Neural crest cell (in vitro differentiated cells): ENCODE measurements at places on chromosomes 3 and 15. TPM values are rescaled to one million over a fixed set of nuclear protein-coding genes. Genes with fewer than 3 reads are reported as not detected.

TM4SF18 gene
- total RNA-seq = not detected in 2 replicates

KBTBD13 gene
- not detected in 2 replicates for total RNA-seq

DNA sequence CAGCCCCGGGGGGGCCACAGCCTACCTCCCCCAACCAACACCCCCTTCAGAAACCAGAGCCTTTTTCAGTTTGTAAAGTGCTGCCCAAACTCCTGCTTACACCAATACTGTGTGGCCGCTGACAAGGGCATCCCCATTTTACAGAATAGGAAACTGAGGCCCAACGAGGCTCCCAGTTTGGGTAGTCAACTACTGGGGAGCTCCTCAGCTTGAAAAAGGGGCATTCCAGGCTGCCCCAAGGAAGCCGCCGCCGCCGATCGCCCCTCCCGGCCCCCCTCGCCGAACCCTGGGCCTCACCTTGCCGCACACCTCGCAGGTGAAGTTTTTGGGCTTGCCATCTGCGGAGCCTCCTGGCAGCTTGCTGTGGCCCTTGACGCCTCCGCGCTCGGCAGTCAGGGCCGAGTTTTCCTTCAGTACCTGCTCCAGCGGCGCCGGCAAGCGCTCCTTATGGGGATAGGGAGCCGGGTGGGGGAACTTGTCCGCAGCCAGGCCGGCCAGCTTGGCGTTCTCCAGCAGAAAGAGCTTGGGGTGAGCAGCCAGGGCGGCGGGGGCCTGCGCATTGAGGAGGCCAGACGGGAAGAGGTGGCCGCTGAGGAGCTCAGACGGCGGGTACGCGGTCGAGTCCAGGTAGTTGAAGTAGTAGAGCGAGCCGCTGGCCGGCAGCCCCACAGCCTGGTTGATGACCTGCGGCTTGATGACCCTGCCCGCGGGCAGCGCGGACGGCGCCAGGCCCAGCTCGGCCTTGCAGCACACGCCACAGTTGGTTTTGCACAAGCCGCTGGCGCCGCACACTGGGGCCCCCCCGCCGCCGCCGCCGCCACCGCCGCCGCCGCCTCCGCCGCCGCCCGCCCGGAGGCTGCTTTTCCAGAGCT, 1.4 kb downstream of the FEZF2 start:
- DNase-seq = no peak

GRCh38 chr3:108312656-108313055, 16.3 kb downstream of the HHLA2 start:
- no peak for DNase-seq

GRCh38 chr3:171186817-171187500, 160.4 kb upstream of the SLC2A2 start:
- DNase-seq = no peak

- no peak for DNase-seq
These were observed 45.4 kb downstream of the ZDHHC19 start for GRCh38 chr3:196165850-196166249.

- no peak for DNase-seq
These were observed 21.7 kb downstream of the CCR9 start for GRCh38 chr3:45907769-45908705.

STARD9 gene
- 16.4 and 16.5 TPM in 2 replicates for total RNA-seq

- DNase-seq = no peak
These were observed 89.3 kb upstream of the LINGO1 start for GRCh38 chr15:77721963-77722362.

DNA sequence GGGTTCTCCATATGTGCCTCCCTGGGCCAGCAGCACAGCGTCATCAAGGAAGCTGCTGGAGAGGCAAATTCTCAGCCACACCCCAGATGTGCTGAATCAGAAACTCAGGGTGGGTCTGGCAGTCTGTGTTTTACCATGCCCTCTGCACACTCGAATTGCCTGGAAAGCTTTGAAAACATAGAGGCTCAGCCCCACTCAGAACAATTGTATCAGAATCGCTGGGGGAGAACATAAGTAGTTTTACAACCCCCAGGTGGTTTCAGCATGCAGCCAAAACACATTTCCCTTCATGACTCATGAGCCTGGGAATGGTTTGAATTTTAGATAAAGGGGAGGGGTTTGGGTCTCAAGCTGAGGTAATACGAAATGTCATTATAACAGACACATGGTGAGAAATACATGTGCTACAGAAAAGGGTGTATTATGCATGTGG, 9.6 kb downstream of the TGM4 start:
- DNase-seq = no peak

- DNase-seq = no peak
These were observed 238.9 kb downstream of the SUCLG2 start for GRCh38 chr3:67415511-67415910.

CHRD gene
- 3.2 and 4.0 TPM in 2 replicates for total RNA-seq

CD200R1 gene
- total RNA-seq = not detected in 2 replicates

DNA sequence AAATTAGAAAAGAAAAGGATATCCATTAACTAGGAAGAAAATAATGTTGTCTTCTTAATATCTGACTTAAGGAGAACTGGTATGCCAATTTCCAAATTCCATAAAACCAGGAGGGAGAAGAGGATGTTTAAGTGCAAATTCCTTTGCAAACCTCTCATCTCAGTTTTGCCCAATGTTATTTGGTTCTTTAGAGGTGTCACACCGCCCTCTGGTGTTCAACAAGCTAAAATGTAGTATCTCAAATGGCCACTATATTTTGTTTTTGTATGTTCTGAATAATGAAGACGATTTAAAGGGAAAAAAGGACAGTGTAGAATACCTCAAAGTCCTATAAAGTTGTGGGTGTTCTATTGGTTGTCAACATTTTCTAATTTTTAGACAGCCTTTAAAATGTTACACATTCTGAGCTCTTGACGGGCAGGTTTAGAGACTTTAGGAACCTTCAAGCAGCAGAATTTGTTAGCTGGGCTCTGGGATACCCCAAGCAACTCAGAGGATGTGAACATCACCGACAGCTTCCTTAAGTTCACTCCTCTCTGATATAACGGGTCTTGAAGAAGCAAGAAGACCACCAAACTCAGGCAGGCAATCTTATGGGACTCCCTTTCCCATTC, 458.3 kb downstream of the MFSD1 start:
- peak; percentile 48 for DNase-seq

GRCh38 chr15:64774629-64775493, 528 bp downstream of the RBPMS2 start:
- DNase-seq = peak; percentile 34

GCNT3 gene
- not detected in 2 replicates for total RNA-seq

NOX5 gene
- not detected in 2 replicates for total RNA-seq

CLDN16 gene
- not detected in 2 replicates for total RNA-seq

DNA sequence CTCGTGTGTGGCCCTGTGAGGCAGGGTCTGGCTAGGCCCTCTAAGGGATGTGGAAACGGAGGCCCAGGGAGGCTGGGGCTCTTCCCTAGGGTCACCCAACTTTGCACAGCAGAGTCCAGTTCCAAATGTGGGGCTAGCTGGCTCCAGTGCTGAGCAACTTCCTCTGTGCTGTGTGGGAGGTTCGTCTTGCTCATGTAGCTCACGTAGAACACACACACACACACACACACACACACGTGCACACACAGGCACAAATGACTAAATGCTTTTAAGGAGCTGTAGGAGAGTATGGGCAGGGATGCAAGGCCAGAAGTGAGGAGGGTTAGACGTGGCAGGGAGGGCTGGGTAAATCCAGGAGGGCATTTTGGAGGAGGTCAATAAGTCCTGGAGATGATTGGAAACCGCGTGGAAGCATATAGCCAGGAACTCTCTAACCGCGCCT, 213.8 kb downstream of the RPLP1 start:
- no peak for DNase-seq

DNA sequence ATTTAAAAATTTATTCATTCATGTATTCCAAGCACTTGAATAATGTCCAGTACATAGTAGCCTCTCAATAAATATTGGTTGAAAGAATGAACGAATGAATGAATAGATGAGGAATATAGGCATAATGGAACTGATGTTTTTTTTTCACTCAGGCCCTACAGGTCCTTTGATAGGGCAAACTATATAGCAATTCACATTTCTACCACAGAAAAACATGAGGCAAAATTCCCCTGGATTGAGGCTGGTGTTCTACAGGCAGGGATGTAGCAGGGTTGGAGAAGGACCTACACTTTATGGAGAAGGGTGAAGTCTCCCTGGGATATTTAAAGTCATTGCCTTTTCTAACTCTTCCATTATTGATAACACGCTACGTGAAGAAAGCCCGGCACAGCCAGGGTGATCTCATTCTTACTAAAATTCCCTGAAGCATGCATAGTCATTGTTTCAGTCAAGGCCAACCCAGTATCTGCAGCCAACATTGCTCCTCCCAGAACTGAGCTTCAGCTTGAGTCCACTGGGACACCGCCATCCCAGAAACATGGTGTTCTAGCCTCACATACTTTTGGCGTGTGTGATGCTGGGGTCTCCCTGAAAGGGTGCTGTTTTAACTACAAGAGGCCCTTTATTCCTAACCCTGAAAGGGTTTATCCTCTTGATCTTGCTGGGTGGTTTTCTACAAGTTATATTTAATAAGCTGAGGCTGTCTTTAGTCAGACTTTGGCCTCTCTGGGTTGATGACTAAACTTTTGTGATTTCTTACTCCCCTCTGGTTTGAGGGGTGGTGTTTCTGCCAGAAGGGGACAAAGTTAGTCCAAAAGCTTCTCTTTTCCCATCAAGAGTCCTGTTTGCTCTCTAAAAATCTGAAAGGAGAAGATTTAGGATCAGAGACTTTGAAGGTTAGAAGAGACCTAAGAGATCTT, 25.9 kb upstream of the FBN1 start:
- DNase-seq = no peak

DNA sequence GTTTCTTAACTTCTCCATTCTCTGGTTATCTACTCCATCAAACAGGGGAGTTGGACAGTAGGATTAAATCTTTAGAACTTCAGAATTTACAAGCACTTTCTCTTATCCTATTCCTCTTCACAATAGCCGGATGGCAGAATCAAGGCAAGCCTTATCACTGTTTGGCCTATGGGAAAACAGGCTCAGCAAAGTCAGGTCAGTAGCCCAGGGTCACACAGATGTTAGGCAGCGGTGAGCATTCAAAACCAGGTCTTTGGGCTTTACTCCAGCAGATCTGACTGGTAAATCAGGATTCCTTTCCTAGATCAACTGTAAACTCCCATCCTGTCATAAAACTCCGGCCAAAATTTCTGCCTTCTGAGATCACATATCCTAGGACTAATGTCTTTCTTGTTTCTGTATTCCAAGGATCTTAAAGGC, 258.4 kb downstream of the OPA1 start:
- no peak for DNase-seq

- no peak for DNase-seq
These were observed 2.4 kb downstream of the CISH start for GRCh38 chr3:50609071-50609762.

GATA2 gene
- 0.30 and 0.52 TPM in 2 replicates for total RNA-seq

DNA sequence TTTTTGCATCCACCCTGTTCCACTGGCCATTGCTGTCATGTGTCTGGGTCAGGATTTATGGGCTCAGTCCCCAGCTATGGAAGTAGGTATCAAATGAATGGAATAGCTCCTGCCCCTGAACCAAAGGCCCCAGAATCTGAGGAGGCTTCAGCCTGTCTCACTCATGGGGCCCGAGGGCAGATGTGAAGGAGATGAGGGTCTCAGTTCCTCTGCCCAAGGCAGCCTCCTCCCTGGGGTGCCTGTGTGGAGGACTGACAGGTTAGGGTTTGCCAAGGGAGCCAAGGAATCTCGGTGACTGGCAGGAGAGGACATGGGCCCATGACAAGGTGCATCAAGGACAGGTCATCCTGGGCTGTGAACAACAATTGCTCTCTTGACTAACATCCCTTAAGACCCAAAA, 70.4 kb downstream of the CPN2 start:
- no peak for DNase-seq

GRCh38 chr3:72303926-72304325, 519.0 kb upstream of the PROK2 start:
- DNase-seq = no peak

GRCh38 chr3:110932567-110932966, 139.0 kb upstream of the NECTIN3 start:
- DNase-seq = no peak

TEX55 gene
- not detected in 2 replicates for total RNA-seq

GRCh38 chr15:33982516-33982915, 14.2 kb downstream of the CHRM5 start:
- DNase-seq = no peak

DNA sequence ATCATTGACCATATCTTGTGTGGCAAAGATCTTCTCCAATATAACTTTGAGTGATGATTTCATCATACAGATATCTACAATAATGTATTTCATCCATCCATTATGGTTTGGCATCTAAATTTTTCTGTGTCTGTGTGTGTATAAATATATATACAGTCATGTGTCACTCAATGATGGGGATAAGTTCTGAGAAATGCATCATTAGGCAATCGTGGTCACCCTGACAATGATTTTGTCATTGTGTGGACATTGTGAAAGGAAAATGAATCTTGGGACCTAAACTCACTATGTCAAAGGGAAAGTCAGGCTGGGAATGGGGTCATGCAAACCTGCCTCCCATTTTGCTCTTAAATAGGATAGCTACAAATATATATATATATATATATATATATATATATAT, 12.4 kb downstream of the CFAP161 start:
- no peak for DNase-seq
